Stimulated activated CD4-positive, alpha-beta T cell treated with anti-CD3 and anti-CD28 coated beads, Interleukin-1b, Interleukin-23, amount 100 ng/mL, for 1 hour (primary cell): ENCODE measurements at places on chromosomes 5 and 9.

GRCh38 chr5:96901841-96902240 is 25.5 kb downstream of the ERAP2 start:
- DNase-seq = no peak

DNA sequence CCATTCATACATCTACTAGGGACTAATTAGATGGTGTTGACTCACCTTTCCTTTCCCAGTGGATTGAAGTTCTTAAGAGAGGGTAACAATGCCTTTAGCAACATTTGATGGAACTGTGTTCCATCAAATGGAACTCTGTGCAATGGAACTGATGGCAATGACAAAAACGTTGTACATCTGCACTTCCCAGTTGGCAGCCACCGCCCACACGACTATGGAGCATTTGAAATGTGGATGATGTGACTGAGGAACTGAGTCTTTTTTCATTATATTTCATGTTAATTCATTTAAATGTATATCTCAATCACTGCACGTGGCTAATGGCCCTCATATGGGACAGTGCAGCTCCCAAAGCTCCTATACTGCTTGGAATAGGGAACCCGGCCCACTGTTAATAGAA is 39.0 kb upstream of the ICE1 start:
- no peak for DNase-seq

- DNase-seq = no peak
These were observed 638.3 kb downstream of the NR2F1-AS1 start for GRCh38 chr5:92942762-92943161.

GRCh38 chr5:149372076-149372795 is 6.9 kb downstream of the IL17B start:
- DNase-seq = no peak

- no peak for DNase-seq
These were observed 37.5 kb downstream of the PSMB7 start for GRCh38 chr9:124377551-124378406.

DNA sequence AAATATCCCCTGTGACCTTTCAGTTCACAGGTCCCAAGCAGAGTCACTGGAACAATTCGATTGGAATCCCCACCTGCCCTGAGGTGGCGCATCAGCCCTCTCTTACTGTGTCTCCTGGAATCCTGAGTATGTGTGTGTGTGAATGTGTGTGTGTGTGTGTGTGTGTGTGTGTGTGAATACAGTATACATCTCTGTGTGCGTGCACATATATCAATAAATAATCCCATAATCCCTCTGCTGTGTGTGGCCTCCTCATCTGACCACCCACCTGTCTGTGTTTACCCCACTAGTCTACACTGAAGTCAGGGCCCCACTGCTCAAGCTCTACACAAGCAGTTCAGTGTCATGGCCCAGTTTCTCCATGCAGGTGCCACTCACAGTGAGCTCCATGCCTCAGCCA is 187.4 kb downstream of the ERCC6L2 start:
- no peak for DNase-seq

- DNase-seq = no peak
These were observed 4.7 kb upstream of the PPP1R26 start for GRCh38 chr9:135474915-135475314.

GRCh38 chr9:105503881-105504280 is 54.0 kb upstream of the FKTN start:
- no peak for DNase-seq

DNA sequence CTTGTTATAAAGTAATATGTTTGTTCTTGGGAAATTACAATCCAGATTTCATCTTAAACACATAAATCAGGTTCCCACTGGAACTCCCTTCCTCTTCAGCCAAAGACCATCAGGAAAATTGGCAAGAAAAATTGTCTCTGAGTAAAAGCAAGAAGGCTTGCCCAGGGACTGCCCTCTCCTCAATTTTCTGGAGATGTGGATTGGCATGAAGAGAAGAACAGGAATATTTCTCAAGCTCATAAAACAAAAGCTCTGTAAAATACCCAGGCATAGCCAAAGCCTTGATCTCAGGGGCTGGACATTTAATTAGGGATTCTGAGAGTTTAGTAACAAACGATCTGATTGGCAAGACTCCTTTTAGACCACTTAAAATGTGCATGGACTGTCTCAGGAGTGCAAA is 223.4 kb downstream of the ZNF608 start:
- no peak for DNase-seq

GRCh38 chr9:29555502-29555901 is 1982.2 kb upstream of the C9orf72 start:
- DNase-seq = no peak

DNA sequence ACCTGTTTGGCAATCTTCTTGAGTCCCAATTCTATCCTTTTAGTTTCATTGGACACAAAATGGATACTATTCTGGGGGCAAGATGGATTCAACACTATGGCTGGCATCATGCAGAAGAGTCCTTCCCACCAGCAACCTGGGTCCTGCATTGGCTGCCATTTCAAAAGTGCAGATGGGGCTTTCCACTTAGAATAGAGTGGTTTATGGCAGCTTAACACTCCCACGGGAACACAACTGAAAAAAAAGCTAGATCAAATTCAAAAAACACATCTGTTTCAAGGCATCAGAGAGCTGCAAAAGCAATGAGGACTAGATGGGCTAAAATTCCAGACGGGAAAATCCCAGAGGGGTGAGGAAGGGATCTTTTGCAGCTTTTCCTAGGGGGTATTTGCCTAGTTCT is 11.2 kb upstream of the HMHB1 start:
- DNase-seq = no peak

DNA sequence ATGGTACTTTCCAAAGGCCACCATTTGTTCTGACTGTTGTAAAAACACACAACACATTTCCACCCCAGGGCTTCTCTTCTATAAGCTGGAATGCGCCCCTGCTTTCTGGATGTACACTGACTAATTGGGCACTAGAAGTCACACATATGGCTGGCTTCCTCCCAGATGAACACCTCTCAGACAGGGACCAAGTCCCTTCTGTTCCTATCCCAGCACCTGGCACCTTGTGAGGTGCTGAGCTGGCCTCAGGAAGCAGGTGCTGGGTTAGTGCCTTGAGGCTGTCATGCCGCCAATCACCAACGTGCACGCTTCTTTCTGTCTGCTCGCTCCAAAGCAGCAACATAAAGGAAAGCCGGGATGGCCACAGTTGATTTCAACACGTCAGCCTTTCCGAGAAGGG is 93.2 kb downstream of the FSTL4 start:
- DNase-seq = no peak

- no peak for DNase-seq
These were observed 502.3 kb downstream of the DIRAS2 start for GRCh38 chr9:90140131-90140818.

DNA sequence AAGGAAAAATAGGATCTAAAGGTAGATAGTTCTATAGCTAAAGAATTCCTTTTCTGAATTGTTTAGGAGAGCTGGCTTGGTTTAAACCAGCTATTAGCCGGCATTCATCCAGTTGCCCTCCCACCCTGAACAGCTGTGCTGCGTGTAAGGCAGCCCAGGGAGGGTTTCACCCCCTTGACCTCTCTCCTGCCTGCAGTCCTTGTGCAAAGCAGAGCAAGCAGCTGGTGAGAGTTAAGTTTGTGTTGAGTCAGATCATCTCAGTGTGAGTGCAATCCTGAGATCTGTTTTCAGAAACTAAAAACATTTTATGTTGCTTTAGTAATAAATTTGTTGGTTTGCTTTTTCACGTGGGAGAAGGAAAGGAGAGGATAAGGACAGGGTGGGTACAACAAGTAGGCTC is 13.0 kb downstream of the SLC25A25 start:
- no peak for DNase-seq

GRCh38 chr9:37961351-37961750 is 57.4 kb upstream of the SLC25A51 start:
- no peak for DNase-seq

GRCh38 chr5:154249826-154250225 is 59.3 kb downstream of the GALNT10 start:
- no peak for DNase-seq

DNA sequence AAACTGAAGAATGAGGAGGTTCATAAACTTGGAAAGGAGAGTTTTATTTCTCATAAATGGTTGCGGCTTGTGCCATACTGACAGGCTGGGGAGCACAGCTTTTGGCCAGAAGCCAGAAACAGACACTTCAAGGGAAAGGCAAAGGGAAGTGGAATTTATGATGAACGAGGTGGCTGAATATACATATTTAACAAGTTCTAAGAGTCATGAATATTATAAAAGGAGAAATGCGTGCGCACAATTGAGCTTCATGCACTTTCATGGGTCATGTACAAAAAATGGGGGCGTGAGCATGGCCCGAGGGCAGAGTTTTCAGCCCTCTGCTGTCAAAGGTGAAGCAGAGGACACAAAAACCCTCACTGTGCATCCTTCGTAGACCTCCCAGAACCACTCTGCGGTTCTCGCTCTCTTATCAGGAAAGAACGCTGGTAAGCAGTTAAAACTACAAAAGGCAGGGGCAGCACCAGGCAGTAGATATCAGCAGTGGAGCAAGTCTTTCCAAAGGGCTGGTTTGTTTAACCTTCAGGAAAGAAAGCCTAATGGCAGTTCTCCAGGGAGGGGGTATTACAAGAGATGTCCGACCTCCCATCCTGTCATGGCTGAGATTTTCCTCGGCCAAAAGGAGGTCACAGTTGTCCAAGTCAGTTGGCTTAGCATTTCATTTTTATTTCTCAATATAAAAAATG is 29.0 kb downstream of the AUH start:
- DNase-seq = no peak

- DNase-seq = no peak
These were observed 138.0 kb downstream of the NUDT12 start for GRCh38 chr5:103424453-103425205.

- DNase-seq = no peak
These were observed 1.8 kb upstream of the LHX3 start for GRCh38 chr9:136206602-136207275.

DNA sequence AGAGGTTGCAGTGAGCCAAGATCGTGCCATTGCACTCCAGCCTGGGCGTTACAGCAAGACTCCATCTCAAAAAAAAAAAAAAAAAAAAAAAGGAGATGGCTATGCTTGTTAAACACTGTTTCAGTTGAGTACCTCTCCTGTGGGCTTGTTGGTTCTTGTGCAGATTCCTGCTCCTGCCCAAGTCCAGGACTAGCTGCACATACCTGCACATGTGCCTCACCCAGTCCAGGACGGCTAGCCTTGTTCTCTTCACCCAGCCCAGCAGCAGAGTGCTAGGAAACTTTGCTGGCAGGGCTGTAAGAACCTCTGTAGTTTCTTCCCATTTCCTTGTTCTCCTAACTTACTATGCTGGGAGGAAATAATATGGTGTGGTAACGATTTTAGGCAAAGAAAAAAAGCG is 234.1 kb upstream of the DMRT1 start:
- no peak for DNase-seq

DNA sequence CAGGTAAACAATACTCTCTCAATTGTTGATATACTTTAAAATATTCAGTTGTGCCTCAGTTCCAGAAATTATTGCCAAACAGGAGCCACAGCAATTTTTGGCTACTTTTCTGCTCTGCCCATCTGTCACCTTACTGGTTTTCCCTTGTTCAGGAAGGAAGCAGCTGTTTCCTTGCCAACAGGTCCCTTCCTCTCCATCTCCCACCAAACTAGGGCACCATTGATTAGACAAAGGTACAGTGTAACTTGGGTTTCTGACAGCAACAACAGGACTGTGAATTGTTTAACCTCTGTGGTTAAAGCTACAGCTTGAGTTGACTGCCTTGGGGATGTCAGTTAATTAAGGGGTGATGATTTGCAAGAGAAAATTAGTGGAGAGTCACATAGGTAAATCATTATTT is 76.9 kb downstream of the PIP5K1B start:
- no peak for DNase-seq

DNA sequence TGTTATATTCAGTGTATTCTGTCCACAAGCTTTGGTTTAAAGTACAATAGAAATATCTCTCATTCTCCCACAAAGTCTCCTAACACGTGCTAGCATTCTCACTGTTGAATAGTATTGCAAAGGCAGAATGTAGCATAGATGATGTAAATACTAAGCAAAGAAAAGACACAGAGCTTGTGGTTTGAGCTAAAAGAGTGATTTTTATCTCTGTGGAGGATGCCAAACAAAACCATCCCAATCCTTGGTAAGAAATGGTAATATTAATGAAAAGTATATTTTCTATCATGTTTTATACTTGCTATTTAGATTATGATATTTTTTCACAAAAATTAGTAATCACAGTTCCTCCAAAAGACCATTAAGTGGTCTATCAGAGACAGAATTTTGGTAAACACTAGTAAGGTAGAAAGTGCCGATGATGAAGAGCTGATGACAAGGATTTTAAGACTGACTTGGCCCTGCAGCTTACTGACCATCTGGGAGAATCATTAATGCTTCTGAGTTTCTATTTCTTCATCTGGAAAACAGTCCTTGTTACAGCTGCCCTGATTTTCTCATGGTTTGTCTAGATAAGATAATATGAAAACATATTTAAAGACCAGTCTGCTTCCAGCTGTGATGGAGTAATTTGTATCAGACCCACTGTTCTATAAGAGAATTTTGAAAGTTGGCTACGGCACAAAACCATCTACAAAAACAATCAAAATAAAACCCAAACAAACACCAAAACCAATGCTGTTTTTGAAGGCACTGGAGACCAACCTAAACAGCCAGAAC is 510.2 kb downstream of the SPATA31D1 start:
- DNase-seq = no peak

GRCh38 chr5:44187973-44188372 is 201.2 kb downstream of the FGF10 start:
- no peak for DNase-seq

GRCh38 chr9:69867081-69867814 is 46.6 kb downstream of the CFAP95 start:
- no peak for DNase-seq

GRCh38 chr9:91659529-91660495 is 236.2 kb upstream of the NFIL3 start:
- DNase-seq = no peak

GRCh38 chr9:135069558-135070197 is 17.8 kb upstream of the OLFM1 start:
- DNase-seq = no peak

GRCh38 chr9:18611971-18612370 is 138.0 kb downstream of the ADAMTSL1 start:
- DNase-seq = no peak

GRCh38 chr5:115345344-115345743 is 48.9 kb upstream of the CCDC112 start:
- no peak for DNase-seq

DNA sequence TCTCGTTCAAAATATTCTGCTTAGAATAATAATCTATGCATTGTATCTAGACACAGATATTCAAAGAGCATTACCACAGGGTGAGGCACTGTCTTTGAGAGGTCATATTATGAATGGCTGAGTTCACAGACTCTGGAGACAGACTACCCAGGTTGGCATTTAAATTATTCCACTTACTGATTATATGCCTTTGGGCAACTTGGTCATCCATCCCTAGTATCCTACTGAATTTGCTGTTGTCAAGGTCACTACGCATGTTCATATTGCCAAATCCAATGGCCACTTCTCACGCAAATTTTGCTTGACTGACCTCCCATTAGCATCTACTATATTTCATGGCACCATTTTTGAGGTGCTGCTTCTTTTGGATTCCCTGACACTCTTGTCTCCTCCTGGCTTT is 498.6 kb upstream of the TLE4 start:
- no peak for DNase-seq
